ENCODE measurements at places on chromosomes 13 and 19.
A peak's percentile ranks its signal among the peaks of the same experiment; 100 is the strongest.

DNA sequence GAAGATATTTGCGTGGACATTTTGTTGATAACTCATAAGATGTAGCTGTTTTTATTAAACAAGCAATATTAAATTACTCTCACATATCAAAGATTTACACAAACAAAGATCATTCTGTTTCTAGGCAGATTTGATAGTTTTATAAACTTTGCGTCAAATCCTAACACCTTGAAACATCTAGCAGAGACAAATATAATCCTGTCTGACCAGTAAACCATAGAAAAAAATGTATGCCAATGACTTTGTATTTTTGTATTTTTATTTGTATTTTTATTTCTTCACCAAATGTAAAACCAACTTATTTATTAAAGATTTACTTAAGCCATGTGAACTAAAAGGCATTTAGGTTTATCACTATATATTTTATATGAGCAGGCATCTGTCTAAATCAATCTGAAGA is 494.6 kb downstream of the GPC5 start:
- DNase-seq = no peak

GRCh38 chr19:29702161-29702962 is 12.7 kb downstream of the C19orf12 start:
- DNase-seq = no peak

- peak; percentile 81 for DNase-seq
Observed at GRCh38 chr19:913080-913748, at the start of gene R3HDM4. Gene R3HDM4 (minus strand): TSS chr19:913219. CDS start chr19:913157, 62 bp downstream.

DNA sequence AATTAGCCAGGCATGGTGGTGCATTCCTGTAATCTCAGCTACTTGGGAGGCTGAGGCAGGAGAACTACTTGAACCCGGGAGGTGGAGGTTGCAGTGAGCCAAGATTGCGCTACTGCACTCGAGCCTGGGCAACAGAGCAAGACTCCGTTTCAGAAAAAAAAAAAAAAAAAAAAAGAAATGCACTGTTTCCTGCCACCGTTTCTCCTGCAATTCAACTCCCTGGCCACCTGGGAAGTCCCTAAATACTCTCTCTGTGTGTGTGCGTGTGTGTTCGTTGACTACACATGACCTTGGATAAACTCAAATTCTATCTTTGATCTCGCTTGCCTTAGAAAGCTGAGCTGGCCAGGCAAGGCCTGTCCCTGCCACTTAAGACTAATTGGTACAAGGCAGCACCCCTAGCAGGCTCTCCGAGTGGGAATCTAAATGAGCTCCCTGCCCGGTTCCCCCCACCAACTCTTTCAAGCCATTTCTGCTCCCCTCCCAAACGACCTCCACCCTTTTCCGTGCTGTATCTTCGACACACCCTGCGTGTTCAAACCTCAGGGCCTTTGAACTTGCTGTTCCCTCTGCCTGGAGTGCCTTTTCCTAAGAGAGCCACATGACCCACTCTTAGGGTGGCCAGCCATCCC is 5.2 kb upstream of the BCAT2 start:
- DNase-seq = no peak

DNA sequence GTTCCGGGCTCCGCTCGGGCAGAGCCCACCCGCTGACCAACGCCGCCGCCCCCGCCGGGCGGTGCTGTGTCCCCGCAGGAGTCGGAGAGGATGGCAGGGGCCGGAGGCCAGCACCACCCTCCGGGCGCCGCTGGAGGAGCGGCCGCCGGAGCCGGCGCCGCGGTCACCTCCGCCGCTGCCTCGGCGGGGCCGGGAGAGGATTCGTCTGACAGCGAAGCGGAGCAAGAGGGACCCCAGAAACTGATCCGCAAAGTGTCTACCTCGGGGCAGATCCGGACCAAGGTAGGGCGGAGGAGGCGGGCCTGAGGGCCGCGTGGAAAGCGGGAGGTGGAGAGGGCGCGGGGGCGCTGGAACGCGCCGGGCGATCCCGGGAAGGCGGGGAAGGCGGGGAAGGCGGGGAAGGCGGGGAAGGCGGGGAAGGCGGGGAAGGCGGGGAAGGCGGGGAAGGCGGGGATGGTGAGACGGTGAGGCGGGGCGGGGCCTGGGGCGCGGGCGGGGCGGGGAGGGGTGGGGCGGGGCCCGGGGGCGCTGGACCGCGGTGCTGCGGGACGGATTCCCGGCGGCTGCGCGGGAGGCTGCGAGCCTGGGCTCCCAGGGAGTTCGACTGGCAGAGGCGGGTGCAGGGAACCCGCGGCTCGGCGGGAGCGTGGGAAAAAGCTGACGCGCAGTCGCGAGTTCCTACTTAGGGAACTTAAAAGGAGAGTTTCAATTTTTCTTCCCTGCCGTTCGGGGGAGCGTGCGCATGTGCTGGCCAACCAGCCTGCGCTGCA is 421 bp downstream of the DGKH start:
- DNase-seq = peak; percentile 43

GRCh38 chr19:57406516-57407123 is 4.3 kb upstream of the ZNF17 start:
- peak; percentile 70 for DNase-seq

DNA sequence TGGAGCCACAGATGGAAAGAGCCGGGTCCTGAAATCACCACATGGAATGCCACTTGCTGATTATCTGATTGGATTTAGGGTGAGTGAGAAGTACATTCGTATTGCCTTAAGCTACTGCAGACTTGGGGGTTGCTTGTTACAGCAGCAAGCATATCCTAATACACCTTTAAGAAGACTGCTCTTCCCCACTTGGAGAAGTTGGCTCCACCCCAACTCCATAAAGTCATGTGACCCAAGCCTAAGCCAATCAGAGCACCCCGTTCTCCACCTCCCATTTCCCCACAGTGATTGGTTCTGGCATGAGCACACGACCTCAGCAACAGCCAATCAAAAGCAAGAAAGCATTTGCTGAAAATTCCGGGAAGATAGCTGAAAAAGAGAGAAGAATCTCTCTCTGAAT is 23.1 kb downstream of the CACNA1A start:
- no peak for DNase-seq

DNA sequence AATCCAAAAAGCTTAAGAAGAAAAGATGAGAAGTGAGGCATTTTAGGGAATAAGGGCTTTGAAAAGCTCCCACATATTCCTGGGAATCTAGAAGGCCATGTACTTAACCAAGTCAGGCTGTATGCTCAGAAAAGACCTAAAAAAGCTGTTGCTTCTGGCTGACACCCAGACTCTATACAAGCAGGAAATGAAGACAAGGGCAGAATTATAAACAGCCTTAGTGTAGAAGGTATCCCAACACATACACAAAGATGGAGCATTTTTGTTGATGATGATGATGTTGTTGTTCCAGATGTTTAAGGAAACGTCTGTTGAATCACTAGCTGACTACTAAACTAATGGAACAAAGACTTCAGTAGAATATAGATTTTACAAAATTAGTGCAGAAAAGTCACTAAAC is 26.1 kb upstream of the N4BP2L1 start:
- no peak for DNase-seq

- DNase-seq = no peak
Observed at GRCh38 chr19:11295665-11296245, at the start of gene TSPAN16. Gene TSPAN16 (plus strand): TSS chr19:11296160. CDS start chr19:11296298, 138 bp downstream.

GRCh38 chr13:45336025-45336800 is 4.8 kb downstream of the TPT1 start:
- DNase-seq = no peak

GRCh38 chr19:6535558-6536137 is 4.8 kb downstream of the TNFSF9 start:
- no peak for DNase-seq

- DNase-seq = no peak
Observed at GRCh38 chr19:53549340-53549739, 11.4 kb downstream of the ZNF331 start.

DNA sequence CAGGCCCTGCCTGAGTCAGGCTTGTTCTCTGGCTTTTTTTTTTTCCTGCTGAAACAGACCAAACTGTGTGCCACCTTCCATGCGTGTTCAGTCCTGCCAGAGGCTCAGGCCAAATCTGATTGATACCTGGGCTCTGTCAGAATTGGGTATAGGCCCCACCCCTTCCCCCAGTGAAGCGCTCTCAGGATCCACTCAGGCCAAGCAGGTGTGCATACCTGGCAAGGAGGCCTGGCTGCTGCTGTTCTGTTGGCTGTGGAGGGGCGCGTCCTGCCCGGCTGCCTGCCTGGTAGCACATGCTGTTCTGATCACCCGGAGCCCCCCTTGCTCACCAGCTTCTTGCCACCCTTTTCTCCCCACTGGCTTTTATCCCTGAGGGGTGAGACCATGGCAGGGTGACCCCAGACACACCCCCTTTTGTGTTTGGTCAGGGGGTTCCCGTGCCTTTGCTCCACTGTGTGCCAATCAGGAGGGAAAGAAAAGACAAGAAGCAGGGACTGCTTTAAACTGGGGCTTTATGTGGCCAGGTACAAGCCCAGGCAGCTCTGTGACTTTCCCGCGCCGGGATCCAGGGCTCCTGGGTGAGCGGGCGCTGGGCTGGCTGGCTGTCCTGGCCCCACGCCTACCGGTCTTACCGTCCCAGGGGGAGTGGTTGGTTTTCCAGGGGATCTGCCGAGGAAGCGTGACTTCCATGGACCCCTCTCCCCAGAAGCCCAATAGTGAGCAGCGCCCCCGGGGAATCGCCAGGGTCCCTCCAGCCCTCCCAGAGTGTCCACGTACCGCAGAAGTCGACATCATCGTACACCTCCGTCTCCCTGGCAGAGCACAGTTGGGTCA is 12.7 kb downstream of the PRAM1 start:
- DNase-seq = no peak

- DNase-seq = no peak
Observed at GRCh38 chr19:35484252-35485036, 5.8 kb downstream of the KRTDAP start.

GRCh38 chr19:14985133-14985532 is 5.5 kb upstream of the SLC1A6 start:
- no peak for DNase-seq

- DNase-seq = no peak
Observed at GRCh38 chr19:39498798-39499642, at the start of gene DLL3. Gene DLL3 (plus strand): TSS chr19:39498947. CDS start chr19:39498975, 28 bp downstream.

DNA sequence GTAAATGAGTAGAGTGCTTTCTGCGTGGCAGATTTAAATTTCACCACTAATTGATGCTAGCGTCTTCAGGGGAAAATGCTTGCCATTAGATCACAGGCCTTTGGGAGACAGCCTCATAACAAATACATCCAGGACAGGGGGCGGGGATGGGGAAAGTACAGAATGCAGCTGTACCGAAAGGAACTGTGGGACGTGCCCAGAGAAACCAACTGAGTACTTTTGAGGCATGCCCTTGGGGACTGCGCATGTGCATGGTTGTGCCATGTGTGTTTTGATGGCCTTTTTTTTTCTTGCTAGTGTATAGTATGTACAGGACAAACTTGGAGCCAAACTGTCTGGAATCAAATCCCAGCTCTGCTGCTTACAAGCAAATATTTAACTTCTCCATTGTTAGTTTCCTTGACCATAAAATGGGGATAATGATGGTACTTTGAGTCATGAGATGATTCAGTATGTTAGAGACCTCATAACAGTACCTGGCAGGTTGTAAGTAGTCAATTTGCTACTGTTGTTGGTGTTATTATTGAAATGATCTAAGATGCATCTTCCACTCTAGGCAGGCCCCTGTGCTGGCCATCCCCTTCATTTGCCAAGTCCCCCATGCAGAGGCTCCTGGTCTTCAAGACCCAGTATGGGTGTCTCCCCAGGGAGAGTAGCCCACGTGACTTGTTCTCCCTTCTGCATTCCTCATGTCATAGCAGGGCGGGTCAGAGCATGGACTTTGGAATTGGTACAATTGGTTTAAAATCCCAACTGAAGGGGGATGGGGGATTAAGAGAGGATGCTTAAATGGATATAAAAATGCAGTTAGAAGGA is 68.3 kb upstream of the NPAS1 start:
- no peak for DNase-seq

GRCh38 chr13:99884913-99885312 is 86.7 kb downstream of the ZIC5 start:
- no peak for DNase-seq

DNA sequence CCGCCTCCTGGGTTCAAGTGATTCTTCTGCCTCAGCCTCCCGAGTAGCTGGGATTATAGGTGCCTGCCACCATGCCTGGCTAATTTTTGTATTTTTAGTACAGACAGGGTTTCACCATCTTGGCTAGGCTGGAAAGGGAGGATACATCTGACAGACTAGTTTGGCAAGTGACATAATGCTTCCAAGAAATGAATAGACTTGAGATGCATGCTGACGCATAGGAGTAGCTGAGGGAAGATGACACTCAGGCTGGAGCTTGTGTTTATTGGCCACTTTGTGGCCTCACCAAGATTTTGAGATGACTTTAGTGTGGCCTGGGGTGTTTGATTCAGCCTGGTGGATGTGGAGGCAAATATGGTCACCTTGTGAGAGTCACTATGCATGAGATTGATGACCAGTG is 4.0 kb downstream of the ZNF586 start:
- DNase-seq = no peak

GRCh38 chr13:45142440-45143345 is 22.4 kb downstream of the GTF2F2 start:
- DNase-seq = no peak

- no peak for DNase-seq
Observed at GRCh38 chr13:106464076-106464475, 71.4 kb downstream of the EFNB2 start.

- no peak for DNase-seq
Observed at GRCh38 chr13:20181188-20181587, 11.6 kb downstream of the GJB2 start.

GRCh38 chr13:34372581-34372980 is 554.6 kb downstream of the RFC3 start:
- DNase-seq = no peak

DNA sequence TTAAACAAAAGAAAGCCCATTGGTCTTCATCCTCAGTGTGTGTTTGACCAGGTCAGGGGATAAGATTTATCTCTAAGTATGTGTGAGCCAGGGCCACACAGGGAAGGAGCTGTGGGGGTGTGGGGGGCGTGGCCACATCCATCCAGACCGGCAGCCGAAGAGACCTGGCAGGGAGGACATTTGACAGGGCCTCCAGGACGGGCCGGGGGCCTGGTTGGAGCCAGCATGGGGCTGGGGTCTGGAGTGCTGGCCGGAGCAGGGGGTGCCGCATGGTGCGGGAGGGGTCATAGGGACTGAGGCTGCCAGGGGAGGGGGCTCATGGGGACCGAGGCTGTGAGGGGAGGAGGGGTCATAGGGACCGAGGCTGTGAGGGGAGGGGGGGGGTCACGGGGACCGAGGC is 20.4 kb upstream of the GNA15 start:
- DNase-seq = no peak

- DNase-seq = peak; percentile 44
Observed at GRCh38 chr19:6663236-6664201, 6.4 kb downstream of the TNFSF14 start.

DNA sequence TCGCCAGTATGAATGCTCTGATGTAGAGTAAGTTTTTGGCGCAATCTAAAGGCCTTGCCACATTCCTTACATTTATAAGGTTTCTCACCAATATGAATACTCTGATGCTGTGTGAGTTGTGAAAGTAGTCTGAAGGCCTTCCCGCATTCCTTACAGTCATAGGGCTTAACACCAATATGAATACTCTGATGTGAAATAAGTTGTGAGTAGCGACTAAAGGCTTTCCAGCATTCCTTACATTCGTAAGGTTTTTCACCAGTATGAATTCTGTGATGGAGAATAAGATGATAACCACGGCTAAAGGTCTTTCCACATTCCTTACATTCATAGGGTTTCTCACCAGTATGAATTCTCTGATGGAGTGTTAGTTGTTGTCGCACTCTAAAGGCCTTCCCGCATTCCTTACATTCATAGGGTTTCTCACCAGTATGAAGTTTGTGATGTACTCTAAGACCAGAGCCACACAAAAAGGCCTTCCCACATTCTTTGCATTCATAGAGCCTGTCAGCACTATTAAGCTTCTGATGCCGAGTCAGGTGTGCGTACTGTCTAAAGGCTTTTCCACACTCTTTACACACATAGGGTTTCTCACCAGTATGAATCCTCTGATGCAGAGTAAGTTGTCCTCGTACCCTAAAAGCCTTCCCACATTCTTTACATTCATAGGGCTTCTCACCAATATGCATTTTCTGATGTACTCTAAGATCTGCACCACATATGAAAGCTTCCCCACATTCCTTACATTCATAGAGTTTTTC is 14.1 kb upstream of the ZFP14 start:
- DNase-seq = no peak

Measured in activated gamma-delta T cell treated with Interleukin-2 at 50 U/mL for 16 hours (primary cell).